ENCODE measurements at places on chromosomes 6 and 20.

DNA sequence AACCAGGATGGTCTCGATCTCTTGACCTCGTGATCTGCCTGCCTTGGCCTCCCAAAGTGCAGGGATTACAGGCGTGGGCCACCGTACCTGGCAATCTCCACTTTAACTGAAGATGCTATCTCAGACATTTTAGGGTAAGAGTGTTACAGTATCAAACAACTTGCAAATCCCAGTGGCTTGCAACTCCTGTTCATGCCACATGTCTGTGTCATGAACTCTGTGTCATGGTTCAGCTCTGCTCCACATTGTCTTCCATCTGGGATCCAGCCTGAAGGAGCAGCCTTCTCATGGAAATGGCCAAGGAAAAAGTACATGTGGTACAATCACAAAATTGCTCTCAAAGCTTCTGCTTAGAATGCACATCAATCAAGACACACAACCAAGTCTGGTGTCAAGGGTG is 114.9 kb downstream of the MAP3K5 start:
- no peak for DNase-seq

- peak; percentile 2 for DNase-seq
Observed at GRCh38 chr6:53986165-53986720, 125.0 kb upstream of the MLIP start.

GRCh38 chr20:37976887-37977286 is 56.4 kb downstream of the TTI1 start:
- no peak for DNase-seq

DNA sequence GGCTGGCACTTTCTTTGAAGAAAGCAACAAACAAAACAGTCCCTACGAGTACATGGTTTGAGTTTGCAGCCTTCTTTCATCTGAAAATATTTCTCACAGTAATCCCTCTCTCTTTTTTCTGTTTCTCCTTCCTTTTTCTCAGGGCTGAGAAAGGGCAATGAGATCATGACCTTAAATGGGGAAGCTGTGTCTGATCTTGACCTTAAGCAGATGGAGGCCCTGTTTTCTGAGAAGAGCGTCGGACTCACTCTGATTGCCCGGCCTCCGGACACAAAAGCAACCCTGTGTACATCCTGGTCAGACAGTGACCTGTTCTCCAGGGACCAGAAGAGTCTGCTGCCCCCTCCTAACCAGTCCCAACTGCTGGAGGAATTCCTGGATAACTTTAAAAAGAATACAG is 80.7 kb upstream of the CLDN20 start:
- DNase-seq = no peak

DNA sequence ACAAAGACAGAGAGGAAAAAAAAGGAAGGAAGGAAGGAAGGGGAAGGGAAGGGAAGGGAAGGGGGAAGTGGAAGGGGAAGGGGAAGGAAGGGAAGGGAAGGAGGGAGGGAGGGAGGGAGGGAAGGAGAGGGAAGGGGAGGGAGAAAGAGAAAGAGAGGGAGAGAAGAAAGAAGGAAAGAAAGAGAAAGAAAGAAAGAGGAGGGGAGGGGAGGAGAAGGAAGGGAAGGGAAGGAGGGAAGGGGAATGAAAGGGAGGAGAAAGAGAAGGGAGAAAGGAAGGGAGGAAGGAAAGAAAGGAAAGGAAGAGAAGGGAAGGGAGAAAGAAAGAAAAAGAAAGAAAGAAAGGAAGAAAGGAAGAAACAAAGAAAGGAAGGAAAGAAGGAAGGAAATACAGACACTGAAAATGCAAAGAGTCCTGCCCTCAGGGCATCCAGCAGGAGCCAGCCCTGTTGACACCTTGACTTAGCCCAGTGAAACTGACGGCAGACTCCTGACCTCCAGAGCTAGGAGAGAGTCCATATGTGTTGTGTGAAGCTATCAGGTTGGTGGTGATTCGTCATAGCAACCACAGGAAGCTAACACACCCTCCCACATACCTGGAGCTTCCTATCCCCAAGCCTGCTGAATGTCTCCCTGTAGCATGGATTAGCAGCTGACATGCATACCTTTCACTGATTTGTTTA is 58.7 kb upstream of the SULF2 start:
- DNase-seq = no peak

- no peak for DNase-seq
Observed at GRCh38 chr6:12782136-12782535, 65.6 kb downstream of the PHACTR1 start.

DNA sequence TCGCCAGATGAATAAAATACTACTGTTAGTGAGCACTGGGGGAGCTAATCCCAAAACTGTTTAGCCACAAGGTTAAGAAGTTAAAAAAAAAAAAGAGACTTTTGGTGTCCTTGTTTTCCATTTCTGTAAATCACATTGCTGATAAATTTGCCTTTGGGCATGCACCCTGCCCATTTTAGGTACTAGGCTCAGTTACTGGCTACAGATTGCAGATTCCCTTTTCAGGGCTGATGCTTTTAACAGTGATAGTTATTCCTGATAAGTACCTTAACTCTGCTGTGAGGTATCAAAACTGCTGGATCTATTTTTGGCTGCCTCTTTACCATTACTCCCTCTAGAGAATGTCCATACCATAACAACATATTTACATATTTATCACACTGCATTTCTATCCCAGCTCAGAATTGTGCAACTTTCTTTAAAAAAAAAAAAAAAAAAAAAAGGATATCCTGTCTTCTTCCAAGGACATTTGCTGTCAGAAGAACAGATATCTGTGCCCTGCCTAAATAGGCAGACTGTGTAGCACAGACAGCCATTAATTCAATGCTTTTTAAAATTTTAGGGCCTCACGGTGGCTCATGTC is 94.5 kb downstream of the SSR1 start:
- DNase-seq = no peak

DNA sequence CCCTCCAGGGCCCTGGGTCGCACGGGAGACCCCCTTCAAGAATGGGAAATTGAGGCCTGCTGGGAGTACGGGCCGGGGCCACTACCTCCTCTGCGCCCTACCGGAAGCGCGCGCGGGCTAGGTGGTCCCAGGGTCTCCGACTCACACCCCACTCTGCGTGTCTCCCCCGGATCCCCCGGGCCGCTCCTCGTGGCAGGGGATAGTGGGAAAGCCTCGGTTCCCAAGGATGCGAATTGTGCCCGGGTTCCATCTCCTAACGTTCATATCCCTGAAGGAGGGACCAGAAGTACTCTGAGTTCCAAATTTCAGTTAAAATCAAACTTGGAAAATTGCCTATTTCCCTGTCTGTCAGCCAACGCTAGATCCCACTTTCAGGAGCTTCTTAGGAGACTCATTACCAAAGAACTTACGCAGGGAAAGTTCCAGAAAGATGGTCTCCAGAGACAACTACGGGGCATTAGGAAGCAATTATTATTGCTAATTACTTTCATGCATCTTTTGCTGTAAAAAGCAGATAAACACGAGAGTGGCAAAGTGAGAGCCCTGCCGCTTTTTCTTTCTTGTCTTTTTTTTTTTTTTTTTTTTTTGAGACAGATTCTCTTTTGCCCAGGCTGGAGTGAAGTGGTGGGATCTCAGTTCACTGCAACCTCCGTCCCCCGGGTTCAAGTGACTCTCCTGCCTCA is 858 bp downstream of the FAM83D start:
- no peak for DNase-seq

GRCh38 chr6:120198033-120198432 is 848.5 kb upstream of the MAN1A1 start:
- peak; percentile 0 for DNase-seq

GRCh38 chr20:62723351-62723750 is 14.7 kb downstream of the NTSR1 start:
- DNase-seq = no peak

- no peak for DNase-seq
Observed at GRCh38 chr20:44106615-44107014, 80.4 kb downstream of the JPH2 start.

DNA sequence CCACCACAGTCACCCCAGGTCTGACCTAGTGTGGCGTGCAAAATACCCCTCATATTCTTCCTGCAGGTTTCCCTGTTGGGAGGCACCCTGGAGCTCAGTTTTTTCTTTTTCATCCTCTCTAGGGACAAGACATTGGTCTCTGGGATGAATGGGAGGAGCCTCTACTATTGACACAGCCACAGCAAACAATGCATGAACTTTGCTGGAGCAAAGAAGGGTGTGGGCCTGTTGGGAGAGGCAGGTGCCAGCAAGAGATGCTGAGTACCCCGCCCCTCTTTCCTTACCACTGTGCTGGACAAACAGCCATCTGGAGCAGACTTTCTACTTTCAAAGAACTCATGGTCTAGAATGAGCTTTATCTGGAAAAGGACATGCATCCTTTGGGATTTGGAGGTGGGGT is 10.1 kb downstream of the TGM3 start:
- no peak for DNase-seq

- DNase-seq = peak; percentile 100
Observed at GRCh38 chr20:610130-611046, at the start of gene TCF15. Gene TCF15, minus strand, starts transcription at chr20:610309. Its CDS starts 72 bp downstream, at chr20:610237.

DNA sequence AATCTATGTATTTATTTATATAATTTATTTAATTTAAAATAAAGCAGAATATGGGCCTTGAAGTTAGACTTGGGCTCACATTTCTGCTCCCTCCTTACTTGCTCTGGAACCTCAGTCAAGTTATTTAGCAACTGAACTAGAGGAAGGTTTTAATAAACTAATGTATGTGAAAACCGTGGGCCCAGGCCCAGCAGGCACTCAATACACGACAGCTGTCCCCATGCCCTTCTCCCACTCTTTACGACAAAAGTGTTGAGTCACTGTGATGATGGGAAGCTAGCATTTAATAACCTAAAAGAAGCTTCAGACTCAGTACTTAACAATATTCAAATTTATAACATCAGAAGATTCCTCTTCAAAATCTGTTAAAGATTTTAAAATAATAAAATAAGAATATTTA is 46.7 kb downstream of the SERAC1 start:
- DNase-seq = no peak

- DNase-seq = no peak
Observed at GRCh38 chr6:118596774-118597320, 48.8 kb downstream of the PLN start.

GRCh38 chr6:99146711-99147110 is 199.0 kb upstream of the FBXL4 start:
- no peak for DNase-seq

DNA sequence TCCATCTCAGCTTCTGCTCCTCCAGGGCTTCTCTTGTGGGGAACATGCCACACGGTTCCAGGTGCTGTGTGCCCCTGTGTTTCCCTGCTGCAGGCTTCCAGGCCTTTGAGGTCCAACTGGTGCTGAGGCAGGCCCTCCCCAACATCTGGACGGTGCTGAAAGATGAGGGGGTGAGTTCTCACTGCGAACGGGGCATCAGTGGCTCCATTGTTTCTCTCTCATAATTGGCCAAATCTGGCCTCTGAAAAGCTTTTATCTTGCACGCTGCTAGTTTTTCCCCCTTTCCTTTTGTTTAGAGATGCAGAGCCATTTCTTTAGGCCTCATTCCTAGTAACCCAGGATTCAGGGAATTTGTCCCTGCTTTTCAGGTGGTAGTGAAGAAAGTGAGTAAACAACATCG is 8.6 kb downstream of the PNLDC1 start:
- DNase-seq = no peak

GRCh38 chr6:119312875-119313338 is 36.7 kb downstream of the MAN1A1 start:
- DNase-seq = no peak

DNA sequence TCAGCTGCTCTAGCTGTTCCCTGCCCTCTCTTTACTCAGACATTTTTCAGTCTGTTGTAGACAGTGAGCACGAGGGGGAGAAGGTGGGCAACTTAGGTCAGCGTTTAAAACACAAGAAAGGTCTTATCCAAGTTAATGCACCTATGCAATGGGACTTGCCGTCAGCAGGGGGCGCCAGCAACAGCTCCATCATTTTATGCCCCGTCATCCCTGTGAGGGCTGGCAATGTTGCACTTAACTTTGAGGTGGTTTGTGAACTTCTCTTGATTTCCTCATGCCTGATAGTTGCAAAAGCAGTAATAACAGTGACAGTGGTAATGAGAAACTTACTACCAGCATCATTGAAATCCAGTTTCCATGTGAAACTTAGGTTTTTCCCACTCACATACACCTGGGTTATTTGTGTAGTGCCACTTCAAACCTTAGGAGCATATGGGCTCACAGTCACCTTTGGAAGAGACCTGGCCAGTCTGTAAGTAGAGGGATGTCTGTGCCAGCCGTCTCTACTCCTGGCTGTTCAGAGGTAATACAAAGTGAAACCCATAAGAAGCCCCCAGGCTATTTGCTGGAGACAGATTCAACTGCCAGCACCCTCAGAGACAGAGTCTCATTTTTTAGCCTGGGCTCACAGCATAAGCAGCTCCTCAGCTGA is 44.9 kb upstream of the ID1 start:
- DNase-seq = peak; percentile 68

DNA sequence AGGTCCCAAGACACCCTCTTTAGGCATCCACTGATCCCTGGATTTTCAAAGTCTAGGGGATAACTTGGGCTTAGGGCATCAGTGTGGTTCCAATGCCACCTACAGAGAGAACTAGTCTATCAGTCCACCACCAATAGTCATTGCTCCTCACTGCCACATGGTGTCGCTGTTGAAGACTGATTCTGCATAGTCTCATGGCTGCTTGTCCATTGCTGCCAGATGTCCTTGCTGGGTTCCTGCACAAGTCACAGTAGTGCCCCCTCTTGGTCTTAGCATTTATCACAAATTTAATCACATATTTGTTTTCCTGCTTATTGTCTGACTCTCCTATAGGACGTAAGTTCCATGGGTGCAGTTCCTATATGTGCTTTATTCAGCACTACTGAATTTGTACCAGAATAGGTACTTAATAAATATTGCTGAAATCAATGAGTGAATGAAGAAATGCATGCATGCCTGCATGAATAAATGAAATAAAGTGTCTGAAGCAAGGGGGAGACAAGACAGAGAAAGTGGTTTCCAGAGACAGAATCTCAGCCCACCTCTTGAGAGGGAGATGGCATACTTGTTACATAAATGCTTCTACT is 45.9 kb upstream of the RALY start:
- DNase-seq = peak; percentile 53
